ENCODE measurements at places on chromosomes 16 and 17.

GRCh38 chr16:3971261-3971660 lies 90.7 kb upstream of the CREBBP start:
- no peak for DNase-seq

DNA sequence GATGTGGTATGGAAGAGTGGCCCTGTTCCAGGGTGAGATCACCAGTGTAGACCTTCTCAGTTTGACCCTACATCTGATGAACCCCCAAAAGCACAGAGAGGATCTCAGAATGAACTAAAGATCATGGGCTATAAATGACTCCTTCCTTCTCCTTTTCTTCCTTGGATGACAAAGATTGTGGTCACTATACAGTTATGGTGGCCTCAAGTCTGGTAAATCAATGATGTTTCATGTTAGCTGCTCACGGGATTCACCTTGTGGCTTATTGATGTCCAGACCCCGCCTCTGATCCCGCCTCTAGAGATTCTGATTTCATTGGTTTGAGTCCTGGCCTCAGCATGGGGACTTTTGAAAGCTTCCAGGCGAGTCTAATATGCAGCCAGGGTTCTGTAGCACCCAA lies 112.2 kb downstream of the PITPNC1 start:
- DNase-seq: no peak

DNA sequence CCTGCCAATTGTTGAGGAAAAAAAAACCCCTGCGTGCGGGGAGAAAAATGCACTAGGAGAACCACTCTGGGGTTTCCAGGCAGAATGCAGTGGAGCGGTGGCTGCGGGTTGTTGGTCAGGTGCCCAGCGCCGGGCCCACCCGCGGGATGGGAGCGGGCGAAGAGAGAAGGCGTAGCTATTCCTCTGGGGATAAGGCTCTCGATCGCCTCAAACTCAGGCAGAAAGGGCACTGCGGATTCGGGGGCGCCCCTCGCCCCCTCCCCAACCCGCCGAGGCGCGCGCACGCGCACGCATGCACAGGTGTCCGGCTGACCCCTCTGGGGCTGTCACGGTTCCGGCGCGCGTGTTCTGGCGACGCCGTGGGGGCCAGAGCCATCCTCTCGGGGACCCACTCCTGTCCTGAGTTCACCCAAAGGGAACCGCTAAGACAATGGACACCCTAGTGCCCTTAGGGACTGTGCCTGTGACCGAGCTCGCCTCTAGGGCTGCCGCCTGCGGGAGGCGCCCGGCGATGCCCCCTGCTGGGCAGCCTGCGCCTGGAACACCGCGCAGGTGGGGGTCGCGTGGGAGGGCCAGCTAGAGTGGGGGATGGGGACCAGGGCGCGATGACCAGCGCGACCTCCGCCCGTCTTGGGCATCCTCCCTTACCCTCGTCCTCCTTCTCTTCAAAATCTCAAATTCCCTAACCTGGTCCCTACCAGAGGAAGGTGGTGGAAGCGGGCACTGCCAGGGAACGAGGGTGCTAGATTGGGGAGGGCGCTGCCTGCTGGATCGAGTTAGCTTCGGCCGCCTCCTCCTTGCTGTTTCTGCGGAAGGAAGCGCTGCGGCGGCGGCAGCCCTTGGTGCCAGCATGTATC lies 14.4 kb upstream of the CBX8 start:
- DNase-seq: no peak

DNA sequence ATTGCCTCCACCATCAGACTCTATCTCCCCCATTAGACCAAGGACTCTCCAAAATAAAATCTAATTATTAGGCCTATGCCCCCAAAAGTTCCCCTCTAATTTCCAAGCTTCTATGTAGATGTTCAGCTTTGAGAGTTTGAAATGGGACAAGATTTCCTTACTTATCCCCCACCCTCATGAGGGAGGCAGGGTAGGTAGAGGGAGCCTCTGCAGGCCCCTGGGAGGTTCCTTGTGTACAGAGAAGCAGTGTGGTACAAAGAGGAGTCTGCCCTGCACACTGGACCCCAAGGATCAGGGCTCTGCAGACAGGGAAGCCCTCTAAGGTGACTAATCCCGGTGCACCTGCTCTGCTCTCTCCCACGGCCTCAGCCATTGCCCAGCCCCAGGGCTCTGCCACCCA lies 2.5 kb downstream of the KRT17 start:
- DNase-seq: no peak

DNA sequence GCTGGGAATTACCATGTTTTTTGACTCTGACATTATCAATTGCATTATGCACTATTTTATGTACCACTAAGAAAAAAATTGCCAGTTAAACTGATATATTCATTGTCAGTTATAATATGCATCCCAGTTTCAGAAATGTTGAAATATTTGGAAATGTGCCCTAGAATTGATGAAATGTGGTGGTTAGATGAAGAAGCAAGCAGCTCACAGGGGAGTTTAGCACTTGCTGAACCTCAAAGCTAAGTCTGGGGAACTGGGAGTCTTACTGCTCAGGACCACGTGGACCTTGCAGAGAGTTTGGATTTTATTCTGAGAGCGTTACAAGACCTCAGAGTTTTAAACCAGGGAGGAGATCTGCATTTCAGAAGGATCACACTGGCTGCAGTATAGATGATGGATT lies 67.9 kb downstream of the TNRC6C start:
- no peak for DNase-seq

DNA sequence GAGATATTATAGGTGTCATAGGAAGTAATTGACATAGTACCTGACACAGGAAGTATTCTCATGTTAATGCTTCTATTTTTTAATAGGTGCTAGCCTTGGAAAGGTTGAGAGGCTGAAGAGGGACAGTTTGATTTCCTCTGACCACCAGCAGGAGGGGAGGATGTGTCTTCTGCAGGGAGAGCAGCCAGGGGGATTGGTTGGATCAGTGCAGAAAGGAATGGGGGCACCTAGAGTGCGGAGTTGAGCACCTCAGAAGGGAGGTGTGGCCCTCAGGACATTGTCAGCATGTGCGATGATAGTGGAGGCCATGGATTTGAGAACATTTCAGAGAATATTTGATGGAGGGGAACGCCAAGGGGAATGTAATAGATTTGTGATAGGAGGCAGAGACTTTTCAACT lies 23.4 kb downstream of the HAPSTR1 start:
- DNase-seq: no peak

- peak; percentile 85 for DNase-seq
Measured at GRCh38 chr16:88769617-88770460, 15.2 kb downstream of the PIEZO1 start.

GRCh38 chr17:17239832-17240231 lies 2.9 kb upstream of the FLCN start:
- DNase-seq: no peak

GRCh38 chr17:71024172-71024571 lies 854.8 kb downstream of the KCNJ2 start:
- DNase-seq: no peak

Measured in LNCaP clone FGC (cell line).